Activated CD4-positive, alpha-beta T cell treated with anti-CD3 and anti-CD28 coated beads, Interleukin-10, Interleukin-2, amounts not matched to agents 100 ng/mL and 50 ng/mL, durations not matched to agents 16 hours and 8 hours (primary cell): ENCODE measurements at places on chromosomes 2 and 18.

GRCh38 chr2:7860693-7861092 is 821.2 kb upstream of the ID2 start:
- DNase-seq, result no peak

- DNase-seq, result no peak
Measured at GRCh38 chr2:136347981-136348380, 230.0 kb upstream of the CXCR4 start.

DNA sequence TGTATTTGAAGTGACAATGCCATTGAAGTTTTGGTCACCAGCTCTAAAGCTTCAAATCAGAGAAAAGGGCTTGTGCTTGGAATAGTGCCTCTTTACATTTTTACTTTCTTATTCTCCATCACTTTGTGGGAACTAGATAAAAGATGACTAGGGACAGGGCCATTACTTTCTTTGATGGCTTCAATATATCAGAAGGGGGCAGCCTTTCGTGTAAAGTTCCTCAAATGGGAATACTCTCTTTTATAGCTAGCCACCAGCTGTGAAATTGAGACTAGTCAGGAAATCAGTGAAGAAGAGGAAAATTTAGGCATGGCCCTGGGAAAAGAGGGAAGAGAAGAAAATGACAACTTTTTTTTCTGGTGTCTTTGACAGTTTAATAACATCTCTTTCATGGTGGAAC is 242.5 kb downstream of the DCC start:
- DNase-seq, result no peak

DNA sequence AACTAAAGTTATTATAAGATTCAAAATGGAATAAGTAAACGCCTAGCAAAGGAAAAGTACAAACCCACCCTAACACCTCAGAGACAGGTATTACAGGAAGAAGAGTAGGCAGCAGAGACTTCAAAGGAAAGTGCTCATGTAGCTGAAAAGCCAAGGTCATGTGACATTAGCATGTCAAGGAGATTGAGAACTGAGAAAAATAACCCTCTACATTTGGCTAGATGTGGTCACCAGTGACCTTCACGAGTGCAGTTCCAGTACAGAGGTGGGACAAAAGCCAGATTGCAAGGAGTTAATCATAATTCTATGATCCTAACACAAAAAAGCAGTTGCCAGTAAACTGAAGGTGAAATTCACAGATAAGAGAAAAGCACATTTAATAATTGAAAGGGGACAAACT is 252.7 kb downstream of the ZEB2 start:
- no peak for DNase-seq

- DNase-seq, result no peak
Measured at GRCh38 chr2:216375286-216375685, 3.0 kb upstream of the MARCHF4 start.
